ENCODE measurements at places on chromosomes 3 and 15. TPM values are rescaled to one million over a fixed set of nuclear protein-coding genes. Genes with fewer than 3 reads are reported as not detected.
A peak's percentile ranks its signal among the peaks of the same experiment; 100 is the strongest.

RTP4 gene
- total RNA-seq = 0.88 TPM

ANKRD63 gene
- not detected for total RNA-seq

DBR1 gene
- 7.2 TPM for total RNA-seq

STX19 gene
- not detected for total RNA-seq

SRGAP3 gene
- 2.6 TPM for total RNA-seq

- peak overlapping the region; percentile 90 for H3K27ac ChIP-seq
- peaks cover 44% of the 10 kb centered on the region for H3K4me1 ChIP-seq
- no peaks in the 10 kb centered on the region for H3K27me3 ChIP-seq
- peak; percentile 43 for DNase-seq
Measured at GRCh38 chr15:63600001-63600615, 2.9 kb downstream of the FBXL22 start.

- no peak for DNase-seq
- no peak overlapping the region for H3K4me3 ChIP-seq
- no peaks in the 10 kb centered on the region for H3K4me1 ChIP-seq
- H3K27me3 ChIP-seq = no peaks in the 10 kb centered on the region
- no peaks in the 10 kb centered on the region for H3K36me3 ChIP-seq
Measured at GRCh38 chr3:139265131-139266016, 78.4 kb upstream of the MRPS22 start.

DNA sequence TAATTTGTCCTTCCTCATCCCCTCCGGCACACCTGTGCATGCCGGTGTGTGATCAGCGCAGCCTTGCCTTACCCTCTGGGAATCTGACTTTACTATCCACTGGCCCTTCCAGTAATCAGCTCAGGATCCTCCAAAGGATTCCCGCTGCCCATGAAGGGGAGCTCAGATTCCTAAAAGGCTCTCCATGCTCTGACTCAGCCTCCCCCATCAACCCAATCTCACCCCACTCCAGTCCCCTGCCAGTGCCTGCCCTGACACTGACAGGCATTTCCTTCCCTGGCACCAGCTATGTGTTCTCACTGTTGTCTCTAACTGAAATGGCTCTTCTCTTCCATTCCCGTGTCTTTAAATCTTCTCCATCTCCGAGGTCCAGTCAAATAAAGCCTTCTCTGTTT, 7.3 kb upstream of the BCL2A1 start:
- peak overlapping the region; percentile 67 for H3K27ac ChIP-seq
- H3K4me1 ChIP-seq = no peaks in the 10 kb centered on the region
- no peak overlapping the region for H3K4me3 ChIP-seq
- no peak for DNase-seq
- H3K36me3 ChIP-seq = no peaks in the 10 kb centered on the region
- no peaks in the 10 kb centered on the region for H3K27me3 ChIP-seq

DNA sequence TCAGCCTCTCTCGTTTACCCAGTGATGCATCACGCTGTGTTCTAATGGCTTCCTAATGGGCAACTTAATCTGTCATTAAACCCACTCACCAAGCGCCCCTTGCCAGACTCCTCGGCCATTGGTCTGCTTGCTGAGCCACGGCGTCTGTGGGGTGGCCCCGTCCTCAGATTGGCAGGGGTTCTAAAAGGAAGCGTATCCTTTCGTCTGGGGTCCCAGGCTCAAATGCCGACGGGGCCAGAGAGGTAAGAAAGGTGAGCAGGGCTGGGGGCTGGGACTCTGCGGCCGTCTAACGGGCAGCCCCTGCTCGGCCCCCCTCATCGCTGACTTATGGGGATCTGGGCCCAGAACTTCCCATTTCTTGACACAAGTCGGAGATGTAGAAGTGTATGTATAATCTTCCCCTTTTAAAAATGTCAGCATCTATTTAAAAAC, 315.1 kb upstream of the PROK2 start:
- H3K27ac ChIP-seq = no peak overlapping the region
- peaks cover 24% of the 10 kb centered on the region for H3K27me3 ChIP-seq
- DNase-seq = no peak
- H3K36me3 ChIP-seq = no peaks in the 10 kb centered on the region
- H3K4me1 ChIP-seq = peaks cover 9% of the 10 kb centered on the region

DNA sequence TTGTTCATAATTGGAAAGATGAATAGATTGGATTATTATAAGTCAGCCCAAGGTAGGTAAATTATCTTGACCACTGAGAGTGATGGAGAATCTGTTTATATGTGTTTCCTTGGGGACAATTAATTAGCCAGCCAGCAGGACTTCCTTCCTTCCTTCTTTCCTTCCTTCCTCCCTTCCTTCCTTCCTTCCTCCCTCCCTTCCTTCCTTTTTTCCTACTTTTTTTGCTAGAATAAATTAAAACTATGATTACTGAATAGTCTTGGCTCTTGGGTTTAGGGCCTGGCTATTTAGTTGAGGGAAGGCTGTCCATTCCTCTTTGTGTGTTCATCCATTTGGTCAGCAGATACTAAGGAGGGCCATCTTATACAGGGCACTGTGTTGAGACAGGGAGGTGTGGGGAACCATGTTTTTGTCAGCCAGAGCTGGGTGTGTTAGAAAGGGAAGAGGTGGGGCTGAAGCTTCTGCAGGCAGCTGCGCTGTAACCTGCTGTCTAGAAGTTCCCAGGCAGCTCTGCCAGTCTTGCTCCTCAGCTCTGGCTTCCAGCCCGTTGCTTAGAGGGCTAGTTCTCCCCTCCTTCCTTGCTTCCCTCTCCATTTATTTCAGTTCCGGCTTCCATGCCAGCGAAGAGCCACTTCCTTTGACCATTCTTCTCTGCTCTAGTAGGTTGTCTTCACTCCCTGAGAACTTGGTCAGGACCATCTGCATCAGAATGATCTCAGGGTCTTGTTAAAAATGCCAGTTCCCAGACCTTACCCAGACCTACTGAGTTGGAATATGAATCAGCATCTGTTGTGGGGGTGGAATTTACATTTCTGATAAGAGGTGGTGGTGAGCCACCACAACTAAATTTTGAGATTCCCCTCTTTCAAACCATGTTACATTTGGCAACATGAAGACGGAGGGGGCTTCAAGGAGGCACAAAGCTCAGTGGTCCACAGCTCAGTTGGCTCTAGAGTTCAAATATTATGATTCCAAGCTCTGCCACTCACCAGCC, 113.9 kb downstream of the DGKG start:
- H3K4me3 ChIP-seq = no peak overlapping the region
- no peaks in the 10 kb centered on the region for H3K36me3 ChIP-seq
- no peak for DNase-seq
- H3K27me3 ChIP-seq = no peaks in the 10 kb centered on the region
- H3K4me1 ChIP-seq = peaks cover 2% of the 10 kb centered on the region

DNA sequence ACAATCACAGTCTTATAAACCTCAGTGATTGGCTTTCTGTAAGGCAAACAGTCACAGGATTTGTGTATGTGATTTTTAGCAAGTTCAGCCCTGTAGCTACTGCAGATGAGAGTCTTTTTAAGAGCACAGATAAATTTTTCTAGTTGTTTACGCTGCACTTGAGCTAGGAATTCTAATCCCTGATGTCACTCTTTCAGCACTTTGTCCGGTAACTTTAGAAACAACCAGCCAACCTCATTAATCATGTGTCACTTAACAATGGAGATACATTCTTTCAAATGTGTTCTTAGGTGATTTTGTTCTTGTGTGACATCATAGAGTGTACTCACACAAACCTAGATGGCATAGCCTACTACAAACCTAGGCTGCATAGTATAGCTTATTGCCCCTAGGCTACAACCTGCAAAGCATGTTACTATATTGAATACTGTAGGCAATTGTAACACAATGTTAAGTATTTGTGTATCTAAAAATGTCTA, 36.8 kb upstream of the GOLGA6L2 start:
- no peaks in the 10 kb centered on the region for H3K4me1 ChIP-seq
- H3K27me3 ChIP-seq = no peaks in the 10 kb centered on the region
- H3K4me3 ChIP-seq = no peak overlapping the region
- no peak for DNase-seq

GRCh38 chr3:11698326-11699082, 54.8 kb upstream of the VGLL4 start:
- H3K27ac ChIP-seq = no peak overlapping the region
- no peak for DNase-seq
- no peaks in the 10 kb centered on the region for H3K36me3 ChIP-seq
- H3K27me3 ChIP-seq = no peaks in the 10 kb centered on the region

DNA sequence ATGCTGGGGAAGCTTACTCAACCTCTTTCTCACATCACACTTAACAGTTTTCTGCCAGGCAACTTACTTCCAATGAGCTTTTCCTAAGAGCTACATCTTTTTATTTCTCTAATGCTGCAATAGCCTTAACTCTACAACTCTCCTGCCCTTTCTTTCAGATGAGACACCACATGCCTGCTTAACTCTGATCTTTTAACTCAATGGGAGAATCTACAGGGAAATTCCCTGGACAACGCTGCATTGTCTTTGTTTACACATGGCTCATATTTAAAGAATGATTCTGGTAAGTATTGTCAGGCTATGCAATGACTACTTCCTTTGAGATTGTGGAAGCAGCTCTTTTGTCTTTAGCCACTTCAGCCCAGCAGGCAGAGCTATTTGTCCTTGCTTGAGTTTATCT, 353.1 kb upstream of the BCHE start:
- no peaks in the 10 kb centered on the region for H3K4me1 ChIP-seq
- H3K27ac ChIP-seq = no peak overlapping the region
- no peaks in the 10 kb centered on the region for H3K36me3 ChIP-seq
- no peak overlapping the region for H3K4me3 ChIP-seq

- peaks cover 44% of the 10 kb centered on the region for H3K36me3 ChIP-seq
- no peaks in the 10 kb centered on the region for H3K27me3 ChIP-seq
Measured at GRCh38 chr3:63979093-63979885, 44.0 kb downstream of the PSMD6 start.

- DNase-seq = no peak
- H3K4me3 ChIP-seq = no peak overlapping the region
- H3K27ac ChIP-seq = no peak overlapping the region
- no peaks in the 10 kb centered on the region for H3K4me1 ChIP-seq
Measured at GRCh38 chr15:83571820-83572707, 81.9 kb upstream of the ADAMTSL3 start.

- DNase-seq = no peak
- H3K27ac ChIP-seq = no peak overlapping the region
- H3K27me3 ChIP-seq = no peaks in the 10 kb centered on the region
- H3K4me3 ChIP-seq = no peak overlapping the region
- H3K4me1 ChIP-seq = no peaks in the 10 kb centered on the region
Measured at GRCh38 chr15:83200162-83200561, 7.5 kb downstream of the HDGFL3 start.

DNA sequence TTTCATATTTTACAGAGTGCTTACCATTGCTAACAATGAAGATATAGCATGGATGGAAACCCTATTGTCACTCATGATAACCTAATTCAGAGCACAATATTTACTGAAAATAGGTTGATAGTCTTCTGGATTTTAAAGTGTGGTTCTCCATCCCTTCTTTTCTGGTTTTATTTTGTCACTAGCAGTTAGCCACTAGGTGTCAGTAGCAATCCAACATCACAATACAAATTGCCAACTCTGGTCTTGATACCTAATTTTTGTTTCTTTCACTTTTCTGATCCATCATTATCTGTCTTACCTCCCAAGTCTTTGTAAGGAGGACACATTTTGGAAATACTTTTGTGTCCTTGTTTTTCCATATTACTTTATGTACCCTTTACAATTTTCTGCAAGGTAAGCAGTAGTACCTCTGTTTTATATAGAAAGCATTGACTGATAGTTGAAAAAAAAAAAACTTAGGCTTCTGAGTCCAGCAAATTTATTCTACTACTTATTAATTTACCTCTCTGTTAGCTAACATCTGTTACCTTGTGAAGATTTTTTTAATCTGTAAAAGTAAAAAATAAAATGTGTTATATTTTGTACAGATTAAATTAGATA, 28.3 kb upstream of the CRYBG3 start:
- H3K4me1 ChIP-seq = no peaks in the 10 kb centered on the region
- no peak overlapping the region for H3K27ac ChIP-seq
- DNase-seq = no peak

GRCh38 chr3:40129981-40130380, 179.5 kb upstream of the EIF1B start:
- no peaks in the 10 kb centered on the region for H3K36me3 ChIP-seq
- peaks cover 12% of the 10 kb centered on the region for H3K4me1 ChIP-seq
- H3K27ac ChIP-seq = peak overlapping the region; percentile 77
- peak overlapping the region; percentile 45 for H3K4me3 ChIP-seq

GRCh38 chr3:69297501-69297900, 88.4 kb downstream of the FRMD4B start:
- H3K36me3 ChIP-seq = no peaks in the 10 kb centered on the region
- H3K27ac ChIP-seq = no peak overlapping the region
- H3K4me3 ChIP-seq = no peak overlapping the region
- H3K4me1 ChIP-seq = no peaks in the 10 kb centered on the region

DNA sequence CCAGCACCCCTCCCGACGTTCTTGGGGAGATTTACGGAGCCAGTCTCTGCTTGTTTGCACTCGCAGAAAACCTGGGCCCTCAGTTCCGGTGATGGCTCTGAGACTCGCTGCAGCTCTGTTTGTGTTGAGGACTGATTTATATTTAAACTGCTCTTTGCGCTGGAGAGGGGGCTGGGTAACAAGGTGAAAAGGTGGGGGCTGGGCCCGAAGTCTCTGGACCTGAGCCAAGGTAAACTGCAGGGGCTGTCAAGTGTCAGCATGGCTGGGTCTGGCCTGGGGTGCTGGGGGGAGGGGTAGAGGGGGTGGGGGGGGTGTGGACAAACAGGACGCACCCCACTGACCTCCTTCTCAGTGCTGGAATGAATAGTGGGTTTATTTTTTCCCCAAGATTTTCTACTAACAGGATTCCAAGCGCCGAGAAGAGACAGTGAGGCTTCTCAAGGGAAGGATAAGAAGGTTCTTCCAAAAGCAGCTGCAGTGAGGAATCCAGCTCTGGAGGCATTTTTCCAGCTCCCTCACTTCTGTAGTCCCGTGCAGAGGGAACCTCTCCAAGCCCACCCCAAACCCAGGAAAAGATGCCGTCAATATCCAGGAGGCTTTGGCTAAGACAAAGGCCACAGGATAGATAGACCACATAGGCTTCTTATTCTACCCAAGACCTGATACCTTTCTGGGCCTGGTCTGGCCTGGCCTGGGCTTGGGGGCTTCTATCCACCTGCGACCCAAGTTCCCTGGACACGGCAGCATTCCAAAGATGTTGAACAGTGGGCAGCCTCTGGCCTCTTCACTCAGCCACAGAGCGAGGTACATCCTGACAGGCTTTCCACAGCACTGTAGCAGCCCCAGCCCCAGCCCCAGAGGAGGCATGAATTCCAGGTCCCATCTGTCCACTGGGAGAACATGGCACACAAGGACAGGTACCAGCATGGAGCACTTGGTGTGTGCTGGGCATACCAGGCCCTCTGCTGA, 938 bp upstream of the SLCO2A1 start:
- H3K36me3 ChIP-seq = no peaks in the 10 kb centered on the region
- peaks cover 28% of the 10 kb centered on the region for H3K27me3 ChIP-seq
- H3K4me1 ChIP-seq = no peaks in the 10 kb centered on the region

DNA sequence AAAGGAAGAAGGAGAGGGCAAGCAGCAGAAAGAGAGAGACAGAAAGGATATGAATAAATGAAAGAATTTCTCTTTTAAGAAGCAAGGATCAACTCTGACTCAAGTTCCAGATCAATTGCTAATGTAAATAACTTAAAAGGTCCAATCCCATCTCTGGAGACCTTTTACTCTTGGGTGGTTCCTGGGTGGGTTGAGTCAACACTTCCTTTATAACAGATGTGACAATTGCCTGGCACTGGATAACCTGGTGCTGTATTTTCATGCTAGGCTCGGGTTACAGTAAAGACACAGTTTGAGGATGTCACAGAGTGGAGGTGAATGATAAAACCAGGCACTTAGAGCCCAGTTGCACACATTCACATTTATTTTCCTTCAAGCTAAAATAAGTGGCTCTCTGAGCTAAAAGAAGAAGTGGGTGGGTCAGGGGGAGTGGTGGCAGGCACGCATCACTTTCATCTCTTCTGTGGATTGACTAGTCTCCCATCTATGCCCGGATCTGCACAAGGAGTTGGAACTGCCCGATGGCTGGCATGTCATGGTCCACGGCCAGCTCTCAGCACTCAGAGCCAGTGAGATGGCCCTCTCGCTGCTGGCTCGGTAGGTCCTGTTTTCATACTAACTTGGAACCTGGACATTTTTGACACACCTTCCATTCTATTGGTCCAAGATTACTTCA, 465.8 kb downstream of the FOXP1 start:
- H3K36me3 ChIP-seq = no peaks in the 10 kb centered on the region
- DNase-seq = no peak
- peak overlapping the region; percentile 16 for H3K27ac ChIP-seq
